ENCODE measurements at places on chromosomes 16 and 17.

DNA sequence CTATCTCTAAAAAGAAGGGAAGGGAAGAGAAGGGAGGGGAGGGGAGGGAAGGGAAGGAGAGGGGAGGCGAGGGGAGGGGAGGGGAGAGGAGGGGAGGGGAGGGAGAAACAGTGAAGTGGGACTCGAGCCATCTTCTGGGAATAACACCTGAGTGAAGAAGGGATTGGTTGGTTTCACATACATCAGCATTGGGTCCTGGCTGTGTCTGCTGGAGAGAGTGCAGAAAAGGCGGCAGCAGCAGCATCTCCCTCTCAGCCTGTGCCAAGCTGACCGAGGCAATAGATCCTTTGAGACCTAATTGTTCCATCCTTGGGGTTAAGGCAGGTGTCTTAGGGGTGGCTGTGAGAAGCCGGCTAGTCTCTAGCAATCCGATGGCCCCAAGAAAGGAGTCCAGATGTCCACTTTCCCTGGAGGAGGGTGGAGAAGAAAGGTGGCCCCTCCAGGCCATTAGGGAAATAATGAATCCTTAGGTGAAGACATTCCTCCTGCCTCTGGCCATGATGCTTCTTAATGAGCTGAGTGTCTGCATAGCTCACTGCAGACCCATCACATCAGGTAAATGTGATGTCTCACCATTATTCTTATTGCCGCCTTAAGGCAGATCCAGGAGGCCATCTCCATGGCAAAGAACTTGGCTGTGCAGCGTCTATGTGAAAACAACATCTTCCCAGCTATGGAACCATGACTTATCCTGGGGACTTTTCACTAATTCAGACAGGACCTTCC lies 71.6 kb downstream of the WIPI1 start:
- DNase-seq: no peak

DNA sequence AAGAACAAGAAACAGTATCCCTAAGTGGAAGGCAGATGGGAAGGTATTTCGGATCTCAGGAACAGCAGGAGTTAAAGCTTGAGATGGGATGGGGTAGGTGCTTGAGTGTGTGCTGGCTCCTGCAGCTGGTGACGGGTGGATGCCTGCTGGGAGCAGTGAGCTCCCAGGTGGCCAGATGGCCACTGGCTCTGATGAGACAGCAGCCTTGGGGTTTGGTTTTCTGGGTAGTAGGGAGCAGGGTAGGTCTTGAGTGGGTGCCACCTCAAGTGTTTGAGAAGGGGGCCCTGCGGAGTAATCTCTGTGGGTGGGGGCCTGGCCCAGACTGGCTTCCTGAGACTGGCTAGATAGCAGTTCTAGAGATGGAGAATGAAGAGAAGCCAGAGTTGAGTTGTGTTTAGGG lies 10.3 kb downstream of the EPN2 start:
- DNase-seq: no peak

GRCh38 chr16:11780991-11781680 lies 15.9 kb downstream of the ZC3H7A start:
- no peak for DNase-seq

DNA sequence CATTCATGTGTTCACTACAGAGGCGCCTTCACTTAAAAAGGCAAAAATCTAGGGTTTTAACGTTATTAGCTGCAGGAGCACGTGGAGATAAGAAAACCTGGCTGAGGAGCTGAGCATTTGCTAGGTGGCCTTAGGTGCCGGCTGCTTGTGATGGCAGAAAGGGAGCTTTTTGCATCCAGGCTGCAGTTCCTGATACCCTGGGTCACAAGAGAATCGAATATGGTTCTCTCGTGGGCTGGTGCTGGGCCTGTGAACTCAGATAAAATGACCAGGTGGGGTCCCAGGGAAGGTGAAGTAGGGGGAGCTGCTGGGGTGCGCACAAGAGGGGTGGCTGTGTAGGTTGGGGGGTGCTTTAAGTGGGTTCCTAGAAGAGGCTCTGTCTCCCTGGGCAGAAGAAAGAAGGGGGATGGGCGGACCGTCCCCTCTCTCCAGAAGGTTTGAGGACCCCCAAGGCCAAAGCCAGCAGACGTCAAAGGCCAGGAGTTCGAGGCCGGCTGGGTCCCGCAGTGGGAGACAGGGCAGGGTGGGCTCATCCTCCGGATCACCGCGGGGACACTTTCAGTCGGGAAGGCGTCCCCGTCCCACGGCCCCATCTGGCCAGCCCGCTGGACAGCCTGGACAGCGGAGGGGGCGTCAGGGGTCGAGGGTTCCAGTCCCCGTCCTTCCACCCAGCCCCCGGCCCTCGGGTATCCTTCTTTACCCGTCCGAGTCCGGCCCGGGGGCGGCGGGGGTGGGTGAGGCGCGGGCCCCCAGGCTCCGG lies 740 bp upstream of the CMIP start:
- no peak for DNase-seq

DNA sequence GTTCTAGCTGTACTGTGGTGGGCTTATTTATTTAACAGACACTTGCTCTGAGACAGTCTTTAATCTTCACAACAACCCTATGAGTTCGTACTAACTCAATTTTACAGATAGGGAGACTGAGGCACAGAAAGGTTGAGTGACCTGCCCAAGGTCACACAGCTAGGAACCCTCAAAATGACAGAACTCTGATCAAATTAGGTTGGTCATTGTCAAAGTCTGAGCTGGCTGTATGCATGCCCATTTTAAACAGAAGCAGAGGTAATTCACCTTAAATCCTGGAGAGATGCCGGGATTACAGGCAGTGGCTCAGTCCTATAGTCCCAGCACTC lies 24.9 kb downstream of the LAT start:
- no peak for DNase-seq

GRCh38 chr16:25553711-25554436 lies 137.9 kb upstream of the HS3ST4 start:
- DNase-seq: no peak

DNA sequence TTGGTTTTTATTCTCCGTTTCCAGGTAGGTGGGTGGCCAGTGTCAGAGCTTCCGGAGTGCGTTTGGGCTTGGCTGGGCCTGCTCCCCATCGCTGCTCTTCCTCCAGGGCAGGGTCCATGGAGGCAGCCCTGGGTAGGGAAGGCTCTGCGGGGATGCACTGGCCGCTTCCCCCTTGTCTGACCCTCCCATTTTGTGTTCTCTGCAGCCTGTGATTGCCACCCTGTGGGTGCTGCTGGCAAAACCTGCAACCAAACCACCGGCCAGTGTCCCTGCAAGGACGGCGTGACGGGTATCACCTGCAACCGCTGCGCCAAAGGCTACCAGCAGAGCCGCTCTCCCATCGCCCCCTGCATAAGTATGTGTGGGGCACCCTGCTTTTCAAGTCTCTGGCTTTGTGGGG lies 158.3 kb downstream of the NTN1 start:
- no peak for DNase-seq

DNA sequence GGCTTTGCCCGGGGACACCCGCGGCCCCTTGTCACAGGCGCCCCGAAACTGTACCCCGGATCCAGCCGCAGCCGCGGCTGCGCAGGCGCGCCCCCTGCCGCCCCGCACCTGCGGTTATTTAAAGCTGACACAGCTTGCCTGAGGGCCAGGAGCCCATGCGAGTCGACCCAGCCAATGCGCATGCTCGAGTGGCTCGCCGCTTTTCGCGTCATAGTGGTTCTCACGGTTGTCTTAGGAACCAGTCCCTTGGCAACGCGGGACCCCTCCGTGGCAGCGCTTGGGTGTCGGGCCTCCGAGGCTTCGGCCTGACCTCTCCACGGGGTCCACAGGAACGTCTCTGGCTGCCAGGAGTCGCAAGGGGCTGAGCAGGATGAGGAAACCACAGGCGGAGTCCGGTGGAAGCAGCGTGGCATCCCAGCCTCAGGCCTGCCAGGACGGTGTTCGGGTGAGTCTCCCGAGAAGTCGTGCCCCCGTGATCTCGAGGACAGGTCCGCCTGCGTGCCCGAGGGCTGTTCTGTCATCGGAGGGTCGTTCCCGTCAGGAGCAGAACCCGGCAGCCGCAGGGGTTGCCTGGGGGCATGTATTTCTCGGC lies 716.9 kb downstream of the KCNJ18 start:
- no peak for DNase-seq

DNA sequence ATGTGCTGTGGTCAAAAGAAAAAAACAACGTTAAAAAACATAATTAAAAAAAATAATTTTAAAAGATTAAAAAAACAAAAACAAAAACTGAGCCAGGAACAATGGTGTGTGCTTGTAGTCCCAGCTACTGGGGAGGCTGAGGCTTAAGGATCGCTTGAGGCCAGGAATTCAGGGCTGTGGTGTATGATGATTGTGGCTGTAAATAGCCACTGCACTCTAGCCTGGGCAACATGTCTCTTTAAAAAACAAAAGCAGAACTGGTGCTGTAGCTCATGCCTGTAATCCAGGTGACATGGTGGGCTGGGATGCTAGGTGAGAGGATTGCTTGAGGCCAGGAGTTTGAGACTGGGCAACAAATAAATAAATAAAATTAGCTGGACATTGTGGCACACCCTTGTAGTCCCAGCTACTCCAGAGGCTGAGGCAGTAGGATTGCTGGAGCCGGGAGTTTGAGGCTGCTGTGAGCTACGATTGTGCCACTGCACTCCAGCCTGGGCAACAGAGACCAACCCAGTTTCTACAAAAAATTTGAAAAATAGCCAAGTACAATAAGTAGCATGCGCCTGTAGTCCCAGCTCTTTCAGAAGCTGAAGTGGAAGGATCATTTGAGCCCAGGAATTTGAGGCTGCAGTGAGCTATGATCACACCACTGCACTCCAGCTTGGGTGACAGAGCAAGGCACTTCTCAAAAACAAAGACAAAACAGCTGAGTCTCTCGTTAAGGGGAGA lies 43.6 kb downstream of the NFATC3 start:
- DNase-seq: no peak

DNA sequence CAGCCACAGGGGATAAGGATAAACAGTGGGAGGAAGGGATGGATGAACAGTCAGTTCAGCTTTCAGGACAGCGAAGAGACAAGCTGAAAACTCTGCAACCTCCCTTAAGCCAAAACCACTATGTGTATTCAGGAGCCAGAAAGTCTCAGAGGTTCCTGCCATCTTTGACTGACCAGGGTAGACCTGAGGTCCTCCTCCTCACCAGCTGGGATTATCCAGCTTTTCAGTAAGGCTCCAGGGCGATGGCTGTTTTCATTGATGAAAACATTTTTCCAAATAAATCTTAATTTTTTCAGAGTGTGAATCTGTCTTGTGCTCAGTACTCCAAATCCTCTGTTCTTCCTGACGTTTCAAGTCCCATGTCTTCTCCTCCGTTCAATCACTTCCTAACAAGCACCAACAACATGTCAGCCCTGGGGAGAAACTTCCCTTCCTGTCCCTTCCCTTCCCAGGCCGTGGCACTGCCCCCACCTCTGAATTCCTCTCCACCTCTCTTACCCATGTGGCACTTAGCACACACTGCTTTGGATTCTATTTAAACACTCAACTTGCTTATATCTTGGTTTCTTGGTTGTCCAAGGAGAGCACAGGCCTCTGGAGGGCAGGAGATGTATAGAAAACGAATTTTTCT lies 5.2 kb downstream of the HSDL1 start:
- DNase-seq: no peak
